ENCODE measurements at places on chromosomes 4 and X. TPM values are rescaled to one million over a fixed set of nuclear protein-coding genes. Genes with fewer than 3 reads are reported as not detected.

Gene MXRA5
- under 0.01 TPM for total RNA-seq

Gene ARHGAP36
- 0.10 TPM for total RNA-seq

Gene ATP2B3
- total RNA-seq: not detected

Gene MAGEC2
- total RNA-seq: not detected

Gene SETD7
- 78.1 TPM for total RNA-seq

Gene TAF7L
- total RNA-seq: 0.38 TPM

Gene USP26
- total RNA-seq: not detected

Gene FDCSP
- not detected for total RNA-seq

Gene AMBN
- not detected for total RNA-seq

Gene CSAG1
- not detected for total RNA-seq

Gene FRMD7
- not detected for total RNA-seq

Data from vein endothelial cell (primary cell).